ENCODE measurements at places on chromosomes 13 and 19. TPM values are rescaled to one million over a fixed set of nuclear protein-coding genes. Genes with fewer than 3 reads are reported as not detected.

The SIGLEC12 gene
- not detected for total RNA-seq

The OR7D2 gene
- total RNA-seq = 0.51 TPM

The FFAR3 gene
- total RNA-seq = not detected

The PPM1N gene
- 1.0 TPM for total RNA-seq

The SLC25A23 gene
- total RNA-seq = 76.3 TPM

The GPI gene
- 260 TPM for total RNA-seq
